H7 (cell line): ENCODE measurements at places on chromosomes 2 and 18. TPM values are rescaled to one million over a fixed set of nuclear protein-coding genes. Genes with fewer than 3 reads are reported as not detected.
A peak's percentile ranks its signal among the peaks of the same experiment; 100 is the strongest.

DNA sequence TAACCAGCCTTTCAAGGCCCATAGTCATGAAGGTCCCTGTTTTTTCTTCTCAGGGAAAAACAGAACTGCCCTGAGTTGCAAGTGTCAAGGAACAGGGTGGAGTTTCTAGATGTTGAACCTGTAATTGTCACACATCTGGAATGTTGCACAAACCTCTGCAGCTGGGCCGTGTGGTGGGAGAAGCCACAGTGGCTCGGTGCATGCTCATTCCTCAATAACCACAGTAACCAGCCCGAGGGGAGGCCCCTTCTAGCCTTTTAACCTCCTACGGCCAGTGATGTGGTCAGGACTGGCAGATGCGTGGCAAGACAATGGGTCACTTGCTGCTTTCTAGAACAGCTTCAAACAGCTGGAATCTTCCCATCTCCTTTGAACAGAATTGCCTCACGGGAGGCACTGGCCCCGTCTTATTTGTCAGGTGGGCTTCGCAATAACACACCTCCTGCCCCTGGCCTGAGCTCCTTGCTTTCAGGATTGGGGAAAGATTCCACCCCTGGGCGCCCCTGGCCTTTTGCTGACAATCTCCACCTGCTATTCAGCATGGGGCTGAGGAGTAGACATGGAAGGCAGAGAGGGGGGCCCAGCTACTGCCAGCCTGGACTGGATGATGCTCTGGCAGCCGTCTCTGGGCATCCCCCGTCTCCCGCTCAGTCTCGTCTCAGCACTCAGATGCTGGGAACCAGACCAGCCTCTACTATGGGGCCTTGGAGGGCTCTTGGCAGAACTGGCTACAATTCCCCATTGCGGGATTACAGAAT is 102.9 kb downstream of the KLHL29 start:
- DNase-seq, result no peak

- no peak for DNase-seq
These were observed 53.2 kb downstream of the EEF1B2 start for GRCh38 chr2:206212673-206213513.

DNA sequence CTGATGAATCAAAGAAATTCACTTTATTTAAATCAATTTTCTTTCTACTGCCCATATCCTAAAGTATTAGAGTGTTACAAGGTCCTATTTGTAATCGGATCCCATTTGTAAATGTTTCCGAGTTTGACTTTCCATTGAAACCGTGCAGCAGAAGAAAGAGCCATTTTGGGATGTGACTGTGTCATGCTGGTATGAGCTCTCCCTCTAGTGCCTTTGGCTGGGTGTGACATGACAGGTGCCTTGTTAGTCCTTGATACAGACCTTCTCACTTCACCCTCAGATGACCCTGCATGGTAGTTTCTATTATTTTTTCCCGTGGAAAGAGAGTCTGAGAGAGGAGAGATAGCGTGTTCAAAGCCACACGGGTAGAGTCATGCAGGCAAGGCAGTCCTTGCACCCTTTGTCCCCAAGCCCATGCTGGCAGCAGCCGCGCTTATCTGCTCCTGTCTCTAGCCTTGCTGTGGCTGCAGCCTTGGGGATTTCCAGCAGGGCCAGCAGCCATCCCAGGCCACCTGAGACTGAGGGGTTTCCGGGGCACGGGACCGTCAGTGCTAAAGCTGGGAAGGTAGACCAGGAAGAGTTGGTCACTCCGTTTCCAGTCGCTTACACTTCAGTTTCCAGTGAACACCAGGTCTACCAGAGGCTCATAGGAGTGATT is 21.4 kb downstream of the CHMP1B start:
- DNase-seq, result peak; percentile 72

DNA sequence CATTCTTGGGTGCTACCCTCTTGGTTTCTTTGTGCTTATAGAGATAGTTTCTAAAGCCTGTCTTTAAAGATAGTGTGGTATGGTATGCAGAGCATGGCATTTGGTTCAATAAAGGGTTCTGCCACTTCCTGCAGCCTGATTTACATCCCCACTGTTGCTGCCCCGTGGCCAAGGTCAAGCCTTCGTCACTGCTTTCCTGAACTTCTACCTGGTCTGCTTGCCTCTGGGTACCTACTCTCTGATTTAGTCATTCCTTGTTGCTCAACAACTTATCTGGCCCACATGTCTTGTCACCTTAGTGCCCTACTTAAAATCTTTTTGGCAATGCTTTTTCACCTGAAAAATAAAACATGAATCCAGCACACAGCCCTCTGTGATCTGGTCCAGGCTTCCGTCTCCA is 352.9 kb downstream of the LPIN1 start:
- DNase-seq, result no peak

DNA sequence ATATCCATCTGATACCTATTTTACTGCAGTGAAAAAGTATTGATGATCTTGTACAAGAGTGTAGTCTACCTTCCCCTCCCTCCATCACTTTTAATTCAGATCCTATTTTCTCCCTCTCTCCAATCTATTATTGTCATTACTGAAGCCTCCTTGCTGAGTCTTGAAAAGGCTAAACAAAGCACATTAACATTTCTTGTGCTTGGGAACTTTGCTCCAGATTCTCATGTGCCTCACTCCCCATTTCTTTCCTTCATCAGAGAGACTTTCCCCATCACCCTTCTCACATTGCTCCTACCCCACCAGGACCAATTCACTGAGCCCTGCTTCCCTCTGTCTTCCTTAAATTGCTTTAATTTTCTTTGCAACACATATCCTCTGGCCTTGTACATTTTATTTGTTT is 736.2 kb upstream of the GCFC2 start:
- peak; percentile 2 for DNase-seq

DNA sequence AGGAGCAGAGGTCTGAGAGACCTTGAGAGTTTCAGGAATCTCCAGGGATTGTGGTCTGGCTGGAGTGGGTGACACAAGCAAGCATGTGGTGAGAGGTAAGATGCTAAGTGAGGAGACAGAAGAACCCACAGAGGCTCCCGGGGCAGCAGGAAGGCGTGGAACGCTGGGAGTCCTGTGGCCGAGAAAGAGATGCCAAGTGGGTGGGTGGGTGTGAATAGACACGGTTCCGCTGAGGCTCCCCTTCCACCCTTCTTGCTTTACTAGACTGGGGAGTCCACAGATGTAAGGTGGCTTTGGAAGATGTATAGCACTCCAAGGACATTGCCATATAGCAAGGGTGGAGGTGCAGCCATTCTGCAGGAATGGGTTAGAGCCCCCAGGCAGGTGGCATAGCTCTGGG is 4.2 kb downstream of the TEX51 start:
- DNase-seq, result no peak

DNA sequence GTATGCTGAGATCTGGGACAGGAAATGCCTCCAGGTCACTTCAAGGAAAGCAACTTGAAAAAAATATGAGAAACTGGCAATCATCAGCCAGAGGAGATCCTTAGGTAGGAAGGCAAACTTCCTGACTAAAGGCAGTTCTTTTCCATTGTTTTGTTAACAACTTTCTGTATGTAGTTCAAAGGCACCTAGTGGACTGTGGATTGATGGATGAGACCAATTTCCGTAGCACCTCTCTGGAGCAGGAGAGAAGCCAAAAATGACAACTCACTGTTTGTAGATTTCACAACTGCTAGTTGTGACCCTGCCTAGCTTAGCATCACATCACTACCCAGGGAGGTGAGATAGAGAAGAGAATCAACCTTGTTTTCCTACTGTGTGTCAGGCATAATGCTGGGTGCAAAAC is 21.8 kb upstream of the NOSTRIN start:
- DNase-seq, result no peak

DNA sequence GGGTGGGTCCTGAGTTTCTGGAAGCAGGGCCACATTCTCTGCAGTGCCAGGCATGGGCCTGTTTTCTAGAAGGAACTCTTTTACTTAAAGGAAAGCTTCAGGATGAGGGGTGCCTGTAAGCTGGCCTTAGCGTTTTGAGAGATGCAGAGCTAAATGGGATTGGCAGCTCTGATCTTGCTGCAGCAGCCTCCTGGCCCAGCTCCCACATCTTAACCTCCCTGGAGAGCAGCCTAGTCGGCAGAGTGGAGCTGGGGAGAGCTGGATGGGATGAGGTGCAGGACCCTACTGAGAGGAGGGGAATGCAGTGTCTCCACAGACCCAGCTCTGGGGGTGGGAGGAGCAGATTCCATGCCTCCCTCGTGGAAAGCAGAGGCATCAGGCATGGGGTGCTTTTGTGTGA is 52.0 kb downstream of the TMEM17 start:
- no peak for DNase-seq

GRCh38 chr2:122960759-122961641 is 1064.1 kb upstream of the CNTNAP5 start:
- DNase-seq, result no peak

GRCh38 chr18:55300936-55301531 is 287.0 kb downstream of the TCF4 start:
- peak; percentile 5 for DNase-seq

- no peak for DNase-seq
These were observed 1.1 kb upstream of the DPP4 start for GRCh38 chr2:162074928-162075688.

- DNase-seq, result peak; percentile 76
These were observed 62.8 kb downstream of the HDAC4 start for GRCh38 chr2:239337877-239338484.

GRCh38 chr2:25991965-25992364 is 9.7 kb upstream of the KIF3C start:
- no peak for DNase-seq

GRCh38 chr18:61322265-61322873 is 10.9 kb upstream of the CDH20 start:
- peak; percentile 78 for DNase-seq

The SFTPB gene
- not detected in 2 replicates for total RNA-seq

The ANKRD23 gene
- total RNA-seq, result 2.5 and 4.4 TPM in 2 replicates

The IL18R1 gene
- 0.41 and 0.42 TPM in 2 replicates for total RNA-seq

The SYT4 gene
- total RNA-seq, result 0.11 and 1.3 TPM in 2 replicates

The OR6B2 gene
- not detected in 2 replicates for total RNA-seq
